ENCODE measurements at places on chromosomes 16 and 17. TPM values are rescaled to one million over a fixed set of nuclear protein-coding genes. Genes with fewer than 3 reads are reported as not detected.

ADAP2 gene
- total RNA-seq: 1.1 TPM

CDH5 gene
- 0.59 TPM for total RNA-seq

TBC1D3C gene
- not detected for total RNA-seq

POLDIP2 gene
- total RNA-seq: 74.0 TPM

DNA sequence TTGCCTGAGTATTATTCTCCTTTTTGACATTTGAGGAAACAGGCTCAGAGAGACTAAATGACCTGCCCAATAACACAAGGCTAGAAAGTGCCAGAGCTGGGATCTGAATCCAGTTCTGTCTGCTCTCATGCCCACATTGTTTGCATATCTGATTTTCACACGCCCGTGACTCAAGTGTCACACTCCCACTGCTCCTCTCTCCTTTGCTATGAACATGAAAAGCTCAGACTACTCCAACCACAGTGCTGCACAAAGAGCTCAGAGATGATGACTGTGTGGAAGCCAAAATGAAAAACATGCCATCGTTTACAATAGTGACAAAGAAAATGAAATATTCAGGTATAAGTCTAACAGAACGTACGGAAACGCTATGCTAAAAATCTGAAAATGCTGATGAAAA lies 107.9 kb downstream of the SMG6 start:
- H3K4me3 ChIP-seq: no peak overlapping the region
- no peaks in the 10 kb centered on the region for H3K36me3 ChIP-seq
- H3K4me1 ChIP-seq: peaks cover 2% of the 10 kb centered on the region
- no peak overlapping the region for H3K27ac ChIP-seq
- DNase-seq: no peak

DNA sequence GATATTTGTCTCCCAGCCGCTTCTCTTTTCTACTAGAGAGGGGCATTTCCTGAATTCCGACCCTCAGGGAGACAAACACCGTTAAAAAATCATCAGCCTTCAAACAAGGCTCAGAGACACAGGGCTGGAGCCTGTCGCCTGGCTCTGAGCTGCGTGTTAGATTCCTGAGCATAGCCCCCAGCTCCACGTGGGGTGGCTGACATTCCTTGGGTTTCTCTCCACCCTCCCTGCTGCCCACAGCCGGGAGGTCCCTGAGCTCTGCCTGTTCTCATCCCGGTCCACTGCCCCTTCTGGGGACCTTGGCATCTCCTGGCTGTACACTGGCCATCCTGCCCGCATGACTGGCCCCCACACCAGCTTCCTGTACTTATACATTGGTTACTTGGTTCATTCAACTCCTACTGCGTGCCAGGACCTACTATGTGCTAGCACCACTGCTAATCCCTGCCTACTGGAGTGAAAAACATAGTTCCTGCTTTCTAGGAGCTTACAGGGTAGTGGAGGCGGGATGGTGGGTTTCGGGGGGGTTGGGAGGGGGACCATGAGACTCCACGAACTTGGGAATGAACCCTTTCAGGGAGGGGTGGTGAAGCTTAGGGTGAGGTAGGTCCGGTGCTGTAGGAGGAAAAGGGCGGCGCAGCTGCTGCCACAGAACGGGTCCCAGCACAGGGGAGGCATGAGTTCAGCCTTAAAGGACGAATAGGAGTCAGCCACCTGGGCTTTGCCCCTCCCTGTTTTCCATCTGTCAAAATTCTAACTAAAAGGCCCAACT lies 52.1 kb upstream of the TMEM132E start:
- no peak overlapping the region for H3K27ac ChIP-seq
- DNase-seq: no peak
- H3K4me3 ChIP-seq: no peak overlapping the region
- no peaks in the 10 kb centered on the region for H3K27me3 ChIP-seq
- no peaks in the 10 kb centered on the region for H3K4me1 ChIP-seq
- H3K36me3 ChIP-seq: no peaks in the 10 kb centered on the region

DNA sequence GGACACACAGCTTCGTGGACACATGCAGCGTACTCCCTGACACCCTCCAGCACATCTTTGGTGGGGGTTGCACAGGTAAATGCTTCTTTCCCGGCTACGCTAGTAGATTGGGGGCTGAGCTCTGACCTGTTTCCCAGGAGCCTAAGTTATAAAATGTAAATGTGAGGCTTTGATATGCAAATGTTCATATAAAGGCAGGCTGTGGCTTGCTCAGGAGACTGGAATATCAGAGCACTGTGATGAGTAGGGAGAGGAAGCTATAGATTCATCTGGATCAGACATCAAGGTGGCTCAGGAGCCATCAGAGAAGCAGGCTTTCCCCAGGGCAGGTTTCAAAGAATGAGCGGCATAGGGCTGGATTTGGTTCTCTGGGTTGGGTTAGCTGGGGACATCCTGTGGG lies 3.4 kb upstream of the ETV4 start:
- no peak overlapping the region for H3K4me3 ChIP-seq
- no peak for DNase-seq
- peaks cover 12% of the 10 kb centered on the region for H3K27me3 ChIP-seq
- H3K27ac ChIP-seq: no peak overlapping the region

- no peak overlapping the region for H3K4me3 ChIP-seq
- H3K27ac ChIP-seq: no peak overlapping the region
- no peaks in the 10 kb centered on the region for H3K4me1 ChIP-seq
- H3K27me3 ChIP-seq: no peaks in the 10 kb centered on the region
- H3K36me3 ChIP-seq: peaks cover 44% of the 10 kb centered on the region
These were observed 14.6 kb downstream of the FANCA start for GRCh38 chr16:89801800-89802199.

GNAO1 gene
- total RNA-seq: 30.2 TPM

DNA sequence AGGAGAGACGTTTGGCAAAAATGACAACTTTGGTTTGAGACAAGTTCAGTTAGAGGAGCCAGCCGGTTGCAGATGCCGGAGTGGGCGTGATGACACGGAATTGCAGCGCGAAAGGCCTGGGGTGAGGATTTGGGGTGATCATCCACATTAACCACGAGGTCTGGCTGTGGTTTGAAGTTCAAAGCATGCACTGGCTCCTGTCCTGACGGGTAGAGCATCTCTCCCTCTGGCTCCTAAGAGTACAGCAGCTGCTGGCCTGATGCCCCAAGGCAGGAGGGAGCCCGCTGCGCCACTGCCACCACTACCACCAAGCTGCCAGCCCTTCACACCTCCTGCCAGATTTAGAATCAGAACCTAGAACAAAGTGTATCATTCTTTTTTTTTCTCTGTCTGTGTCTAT lies 3.7 kb downstream of the RHBDL3 start:
- DNase-seq: no peak
- H3K4me1 ChIP-seq: peaks cover 12% of the 10 kb centered on the region
- H3K27ac ChIP-seq: no peak overlapping the region
- H3K4me3 ChIP-seq: no peak overlapping the region

DNA sequence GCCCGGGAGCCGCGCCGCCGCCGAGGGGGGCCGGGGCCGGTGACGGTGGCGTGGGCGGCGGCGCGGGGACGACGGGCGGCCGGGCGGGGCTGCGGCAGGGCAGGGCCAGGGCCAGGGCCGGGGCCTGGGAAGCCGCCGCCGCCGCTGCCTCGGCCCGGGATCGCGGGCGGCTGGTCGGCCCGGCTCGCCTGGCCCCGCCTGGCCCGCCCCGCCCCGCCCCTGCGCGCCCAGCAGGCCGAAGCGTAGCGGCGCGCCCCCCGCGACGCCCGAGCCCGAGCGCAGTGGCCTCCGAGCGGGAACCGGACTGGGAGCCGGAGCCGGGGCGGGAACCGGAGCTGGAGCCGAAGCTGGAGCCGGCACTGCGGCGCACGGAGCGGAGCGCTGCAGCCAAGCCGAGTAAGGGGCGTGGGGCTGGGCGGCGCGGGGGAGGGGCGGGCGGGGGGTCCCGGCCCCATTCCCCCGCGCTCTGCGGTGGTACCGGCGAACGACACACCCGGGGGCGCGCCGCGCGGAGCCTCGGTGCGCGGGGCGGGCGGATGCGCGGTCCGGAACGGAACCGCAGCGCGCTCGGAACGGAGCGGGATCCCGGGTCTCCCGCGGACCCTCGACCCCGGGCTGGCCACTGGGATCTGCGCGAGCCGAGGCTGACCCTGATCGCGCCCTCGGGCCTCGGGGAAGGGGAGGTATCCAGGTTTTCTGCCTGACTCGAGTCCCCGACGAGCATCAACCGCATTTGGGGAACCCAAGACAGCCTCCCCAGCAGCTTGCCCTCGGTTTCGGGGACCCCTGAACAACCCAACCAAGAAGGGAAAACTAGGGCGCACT lies at the start of gene BEAN1:
Gene BEAN1, plus strand, starts transcription at position 260 of the 825 bp plus-strand sequence. CDS start 10,382 bp downstream, outside the sequence.
- DNase-seq: peak; percentile 66
- H3K4me3 ChIP-seq: peak within 1 kb of the TSS; percentile 42
- H3K4me1 ChIP-seq: peaks cover 16% of the 10 kb centered on the region
- H3K36me3 ChIP-seq: no peaks in the 10 kb centered on the region

DNA sequence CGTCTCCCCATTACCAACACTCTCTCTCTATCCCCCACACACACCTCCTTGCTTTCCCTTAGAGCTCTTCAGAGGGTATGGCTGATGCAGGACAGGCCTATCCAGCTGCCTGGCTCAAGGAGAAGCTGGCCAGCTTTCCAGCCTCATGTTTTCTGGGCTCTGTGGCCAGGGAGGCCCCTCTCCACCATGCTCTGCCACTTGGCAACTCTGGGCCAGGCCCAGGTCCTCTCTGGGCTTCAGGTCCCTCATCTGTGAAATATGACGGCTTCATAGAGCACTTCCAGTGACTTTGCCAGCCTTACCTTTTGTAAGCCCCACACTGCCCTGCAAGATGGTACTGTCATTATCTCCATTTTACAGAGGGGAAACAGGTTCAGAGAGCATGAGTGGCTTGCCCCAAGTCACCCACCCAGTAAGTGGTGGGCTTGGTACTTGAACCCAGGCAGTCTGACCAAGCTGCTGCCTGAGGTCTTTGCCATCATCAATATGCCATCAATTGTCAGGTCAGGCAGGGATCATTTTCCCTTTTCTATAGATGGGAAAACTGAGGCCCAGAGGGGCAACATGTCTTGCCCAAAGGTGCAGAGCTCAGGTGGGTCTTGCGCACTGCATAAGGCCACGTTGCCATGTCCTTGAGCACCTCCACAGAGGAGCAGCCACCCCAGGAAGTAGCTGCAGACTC lies 548 bp upstream of the ADGRG5 start:
- H3K4me3 ChIP-seq: no peak overlapping the region
- no peak overlapping the region for H3K27ac ChIP-seq
- H3K4me1 ChIP-seq: peaks cover 17% of the 10 kb centered on the region
- peaks cover 2% of the 10 kb centered on the region for H3K27me3 ChIP-seq
- no peak for DNase-seq
- no peaks in the 10 kb centered on the region for H3K36me3 ChIP-seq

- H3K4me3 ChIP-seq: no peak overlapping the region
- no peak for DNase-seq
- H3K27ac ChIP-seq: no peak overlapping the region
- H3K36me3 ChIP-seq: no peaks in the 10 kb centered on the region
These were observed 478.8 kb upstream of the HSBP1 start for GRCh38 chr16:83328936-83329335.

- no peaks in the 10 kb centered on the region for H3K36me3 ChIP-seq
- no peak overlapping the region for H3K4me3 ChIP-seq
- no peak overlapping the region for H3K27ac ChIP-seq
- H3K4me1 ChIP-seq: no peaks in the 10 kb centered on the region
These were observed 4.7 kb upstream of the IGSF6 start for GRCh38 chr16:21656795-21657768.

MRPL58 gene
- total RNA-seq: 49.1 TPM

GRCh38 chr16:28482026-28482425 lies 9.8 kb downstream of the CLN3 start:
- no peaks in the 10 kb centered on the region for H3K27me3 ChIP-seq
- no peak overlapping the region for H3K4me3 ChIP-seq
- DNase-seq: no peak
- H3K36me3 ChIP-seq: no peaks in the 10 kb centered on the region
- no peak overlapping the region for H3K27ac ChIP-seq

DNA sequence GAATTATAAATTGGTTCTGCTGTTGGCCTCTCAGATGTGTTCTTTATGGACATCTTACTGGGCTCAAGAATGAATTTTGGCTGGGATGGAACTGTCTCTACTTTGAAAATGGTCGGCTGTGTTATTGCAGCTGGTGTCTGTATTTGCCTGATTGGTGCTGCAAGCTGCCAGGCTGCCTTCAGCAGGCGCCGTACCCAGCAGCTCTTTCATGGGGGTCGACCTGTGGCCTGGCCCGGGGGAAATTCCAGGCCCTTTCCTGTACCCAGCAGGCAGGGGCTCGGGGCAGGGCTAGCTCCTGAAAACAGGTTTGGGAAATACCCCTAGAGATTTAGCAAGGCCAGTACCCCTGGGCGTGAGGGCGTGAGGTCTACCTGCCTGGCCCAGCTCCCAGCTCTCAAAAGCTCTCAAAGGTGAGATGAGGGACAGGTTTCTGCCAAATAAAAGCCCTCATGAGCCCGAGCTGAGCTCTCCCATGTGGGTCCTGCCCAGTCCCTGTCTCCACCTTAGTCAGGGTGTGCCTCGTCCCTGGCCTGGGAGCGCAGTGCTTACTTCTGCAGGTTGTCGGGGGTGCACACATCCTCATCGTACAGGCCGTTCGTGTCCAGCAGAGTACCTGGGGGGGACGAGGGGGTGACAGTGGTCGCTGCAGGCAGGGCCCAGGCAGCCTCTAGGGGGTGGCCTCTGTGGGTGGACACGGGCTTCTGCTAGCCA lies 52.3 kb downstream of the PRMT7 start:
- H3K4me1 ChIP-seq: 0 out of 2 replicates have a peak, but pooled peaks cover 3% of the 10 kb centered on the region
- H3K4me3 ChIP-seq: no peak overlapping the region
- H3K27me3 ChIP-seq: no peaks in the 10 kb centered on the region
- DNase-seq: no peak

- DNase-seq: no peak
- no peak overlapping the region for H3K27ac ChIP-seq
- H3K27me3 ChIP-seq: no peaks in the 10 kb centered on the region
- H3K4me3 ChIP-seq: no peak overlapping the region
- no peaks in the 10 kb centered on the region for H3K4me1 ChIP-seq
- no peaks in the 10 kb centered on the region for H3K36me3 ChIP-seq
These were observed 81.5 kb downstream of the VPS53 start for GRCh38 chr17:633133-633532.

USP43 gene
- 6.9 TPM for total RNA-seq

SLC38A8 gene
- total RNA-seq: not detected

- no peak overlapping the region for H3K27ac ChIP-seq
- H3K4me1 ChIP-seq: peaks cover 5% of the 10 kb centered on the region
- no peak overlapping the region for H3K4me3 ChIP-seq
- no peaks in the 10 kb centered on the region for H3K27me3 ChIP-seq
- DNase-seq: no peak
These were observed 41.8 kb downstream of the PAFAH1B1 start for GRCh38 chr17:2635241-2635640.

ASGR1 gene
- total RNA-seq: 10.8 TPM

- H3K4me3 ChIP-seq: no peak overlapping the region
- H3K36me3 ChIP-seq: no peaks in the 10 kb centered on the region
- no peak overlapping the region for H3K27ac ChIP-seq
- no peaks in the 10 kb centered on the region for H3K4me1 ChIP-seq
- H3K27me3 ChIP-seq: no peaks in the 10 kb centered on the region
These were observed 23.9 kb upstream of the NLK start for GRCh38 chr17:28018439-28019070.
